ENCODE measurements at places on chromosomes 4 and X.

DNA sequence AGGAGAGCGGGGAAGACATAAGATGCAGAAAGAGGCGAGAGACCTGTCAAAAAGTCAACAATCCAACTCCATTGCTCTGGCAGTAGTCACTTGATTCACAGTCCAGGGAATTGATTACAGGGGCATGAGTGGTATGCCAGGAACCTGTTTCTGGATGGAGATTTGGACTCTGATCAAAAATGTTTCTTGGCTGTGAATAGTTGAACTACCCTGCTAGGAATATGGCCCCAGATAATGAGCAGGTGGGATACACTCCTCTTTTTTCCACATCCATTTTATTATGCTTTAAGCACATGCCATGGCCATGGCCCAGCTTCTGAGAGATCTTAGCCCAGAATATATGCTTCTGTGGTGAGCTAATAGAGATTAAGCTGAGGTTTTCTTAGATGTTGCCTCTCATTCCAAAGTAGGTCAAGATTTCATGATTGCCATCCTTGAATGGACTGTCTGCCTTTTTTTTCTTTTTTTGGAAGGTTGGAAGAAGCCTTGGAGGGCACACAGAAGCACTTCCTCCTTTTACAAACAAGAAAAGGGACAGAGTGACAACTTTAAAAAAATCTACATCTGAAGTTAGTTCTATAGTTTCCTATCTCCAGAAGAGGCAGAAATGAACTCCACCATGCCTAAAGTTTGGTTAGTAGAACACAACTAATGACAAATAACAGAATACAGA is 121.9 kb downstream of the KIT start:
- no peak for DNase-seq

- DNase-seq = no peak
Measured at GRCh38 chr4:121977251-121978171, 25.7 kb upstream of the TRPC3 start.

GRCh38 chrX:311156-312129 is 7.2 kb downstream of the GTPBP6 start:
- DNase-seq = no peak

DNA sequence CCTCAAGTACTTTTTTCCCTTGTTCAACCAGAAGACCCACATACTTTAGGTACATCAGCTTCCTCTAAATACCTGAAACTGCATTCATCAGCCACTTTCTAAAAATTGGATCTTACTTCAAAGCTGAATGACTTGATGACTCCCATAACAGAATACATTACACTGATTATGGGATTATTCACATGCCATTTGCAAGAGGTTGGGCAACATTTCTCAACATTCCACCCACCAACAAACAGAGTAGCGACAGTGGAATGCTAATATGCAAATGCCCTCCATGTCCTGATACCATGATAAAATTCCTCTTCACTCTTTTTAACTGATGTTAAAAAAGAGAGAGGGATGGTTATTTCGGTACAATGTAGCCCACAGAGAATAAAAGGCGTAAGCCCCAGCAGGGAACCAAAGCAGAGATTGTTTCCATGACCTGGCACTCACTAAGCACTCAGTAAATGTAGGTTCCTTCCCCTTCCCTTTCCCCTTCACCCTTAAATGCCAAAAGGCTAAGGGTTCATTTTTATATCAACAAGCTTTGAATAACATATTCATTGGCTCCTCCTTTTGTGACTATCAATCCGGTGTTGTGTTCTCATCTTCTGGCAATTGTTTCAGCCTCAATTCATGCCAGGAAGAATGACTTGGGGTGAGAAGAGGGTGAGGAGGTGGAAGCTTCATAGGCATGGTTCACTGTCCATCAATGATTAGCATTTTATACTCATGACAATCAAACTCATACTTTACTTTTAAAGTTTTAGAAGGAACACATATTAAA is 317.2 kb downstream of the DHX15 start:
- DNase-seq = no peak

GRCh38 chrX:18146954-18147353 is 73.7 kb downstream of the BEND2 start:
- DNase-seq = no peak

GRCh38 chr4:177393236-177393635 is 49.0 kb downstream of the AGA start:
- no peak for DNase-seq

DNA sequence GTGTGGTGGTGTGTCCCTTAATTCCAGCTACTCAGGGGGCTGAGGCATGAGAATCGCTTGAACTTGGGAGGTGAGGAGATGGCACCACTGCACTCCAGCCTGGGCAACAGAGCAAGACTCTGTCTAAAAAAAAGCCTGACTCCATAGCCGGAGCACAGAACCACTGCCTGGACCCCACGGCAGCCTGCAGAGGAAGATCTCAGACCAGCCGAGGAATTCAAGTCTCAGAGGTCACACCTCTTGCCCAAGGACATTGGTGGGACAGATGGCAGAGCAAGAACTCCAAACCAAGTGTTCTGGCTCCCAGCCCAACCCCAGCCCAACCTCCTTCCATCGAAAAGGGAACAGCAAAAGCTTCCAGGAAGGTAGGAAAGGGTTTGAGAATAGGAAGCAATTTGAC is 70.8 kb downstream of the SMIM20 start:
- DNase-seq = no peak

DNA sequence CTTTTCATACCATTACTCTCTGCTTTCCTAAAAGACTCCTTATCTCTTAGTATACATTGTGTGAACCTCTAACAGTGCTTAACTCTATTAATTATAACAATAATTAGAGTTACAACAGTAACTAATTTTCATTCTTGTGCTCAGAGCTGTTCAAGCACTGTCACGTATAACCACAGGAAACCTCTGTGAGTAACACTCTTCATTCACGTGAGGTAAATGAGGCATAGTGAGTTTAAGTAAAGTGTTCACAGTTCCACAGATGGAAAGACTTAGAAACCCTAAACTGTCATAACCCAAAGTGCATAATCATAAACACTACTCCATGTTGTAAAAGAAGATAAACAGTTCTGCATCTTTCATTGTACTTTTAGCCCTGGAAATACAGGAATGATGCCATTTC is 222.4 kb downstream of the CCSER1 start:
- DNase-seq = no peak

- no peak for DNase-seq
Measured at GRCh38 chr4:66585767-66586166, 915.5 kb upstream of the EPHA5 start.

- DNase-seq = no peak
Measured at GRCh38 chrX:75781611-75782010, 3.4 kb downstream of the MAGEE2 start.

DNA sequence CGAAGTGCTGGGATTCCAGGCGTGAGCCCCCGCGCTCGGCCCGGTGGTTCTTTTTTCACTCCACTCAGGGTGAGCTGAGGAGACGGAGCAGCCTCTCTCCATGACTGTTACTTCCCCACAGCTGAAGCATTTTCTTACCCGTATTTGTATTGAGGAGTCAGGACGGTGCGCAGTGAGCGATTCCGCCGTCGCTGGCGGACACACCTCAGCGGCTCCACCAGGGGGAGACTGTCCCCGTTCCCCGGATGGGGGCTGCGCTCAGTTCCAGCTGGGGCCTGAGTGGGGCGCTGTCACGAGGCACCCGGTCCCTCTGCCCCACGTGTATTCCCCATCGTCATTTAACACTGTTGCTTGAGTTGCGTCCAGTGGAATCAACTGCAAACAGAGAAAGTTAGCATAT is 844.0 kb upstream of the FRG1 start:
- no peak for DNase-seq

DNA sequence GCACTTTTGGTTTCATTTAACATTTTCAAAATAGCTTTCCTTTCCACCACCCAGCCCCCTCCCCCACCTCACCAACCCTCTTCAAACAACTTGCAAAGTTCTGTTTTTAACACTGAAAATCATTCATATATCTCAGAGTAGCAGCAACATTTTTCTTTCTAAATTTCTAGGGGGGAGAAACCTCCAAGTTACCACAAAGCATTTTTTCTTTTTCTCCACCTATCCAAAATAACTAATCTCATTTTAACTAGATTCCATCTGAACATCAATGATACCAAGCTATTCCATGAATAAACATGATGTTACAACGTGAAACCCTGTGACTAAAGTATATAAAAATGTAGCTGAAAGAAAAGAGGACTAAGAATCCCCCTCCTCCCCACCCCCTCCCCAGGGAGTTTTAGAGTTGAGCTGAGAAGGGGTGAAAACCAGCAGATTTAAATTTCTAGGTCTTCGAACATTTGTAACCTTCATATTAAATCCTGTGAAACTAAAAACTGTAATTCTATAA is 5.2 kb downstream of the LDB2 start:
- no peak for DNase-seq

GRCh38 chr4:17690898-17691297 is 76.5 kb downstream of the MED28 start:
- DNase-seq = no peak

GRCh38 chrX:124373348-124373747 is 27.0 kb downstream of the SH2D1A start:
- DNase-seq = no peak

DNA sequence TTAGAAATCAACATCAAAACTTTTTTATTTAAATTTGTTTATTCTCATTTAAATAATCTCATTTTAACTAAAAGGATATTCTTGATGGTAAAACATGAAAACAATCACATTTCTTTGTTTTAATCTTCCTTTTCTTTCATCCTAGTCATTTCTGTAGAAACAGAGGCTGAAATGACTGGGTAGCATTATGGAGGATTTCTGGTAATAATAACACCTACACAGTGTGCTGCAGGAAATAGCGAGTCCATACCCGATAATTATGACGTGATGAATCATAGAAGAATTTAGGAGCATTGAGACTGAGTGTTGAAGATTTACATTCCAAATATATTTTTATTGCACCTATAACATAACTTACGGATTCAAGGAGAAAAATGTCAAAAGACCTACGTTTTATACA is 31.4 kb upstream of the BBS12 start:
- no peak for DNase-seq

- DNase-seq = no peak
Measured at GRCh38 chrX:150577174-150577573, 8.8 kb downstream of the MTM1 start.

DNA sequence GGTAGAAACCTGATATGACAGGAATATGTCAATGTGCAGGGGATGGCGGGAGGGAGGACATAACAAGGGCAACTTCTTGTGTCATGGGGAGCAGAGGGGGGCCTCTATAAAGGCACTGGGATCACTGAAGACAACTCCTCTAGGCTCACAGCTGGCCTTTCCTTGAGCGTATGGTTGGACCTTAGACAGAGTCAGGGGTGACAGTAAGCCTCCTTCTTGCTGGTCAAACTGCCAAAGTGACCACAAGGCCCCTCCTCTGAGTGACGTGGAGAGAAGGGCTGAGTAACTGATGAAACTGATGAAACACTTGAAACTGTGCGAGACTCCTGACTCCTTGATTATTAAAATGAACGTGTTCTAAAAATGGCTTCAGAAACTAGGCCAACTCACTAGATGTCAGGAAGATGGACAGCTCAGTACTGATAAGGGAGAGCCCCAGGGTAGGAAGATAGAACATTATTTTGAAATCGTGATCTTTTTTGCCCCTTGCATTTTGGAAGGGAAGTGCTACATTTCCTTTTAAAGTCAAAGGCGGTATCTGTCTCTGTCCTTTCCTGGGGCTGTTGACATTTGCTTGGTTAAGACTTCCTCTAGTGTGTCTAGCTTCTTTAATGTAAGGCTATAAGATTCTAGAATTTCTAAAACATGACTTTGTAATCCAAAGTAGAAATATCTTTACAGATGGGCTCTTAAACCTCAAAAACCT is 1.6 kb downstream of the RAB33A start:
- DNase-seq = no peak

DNA sequence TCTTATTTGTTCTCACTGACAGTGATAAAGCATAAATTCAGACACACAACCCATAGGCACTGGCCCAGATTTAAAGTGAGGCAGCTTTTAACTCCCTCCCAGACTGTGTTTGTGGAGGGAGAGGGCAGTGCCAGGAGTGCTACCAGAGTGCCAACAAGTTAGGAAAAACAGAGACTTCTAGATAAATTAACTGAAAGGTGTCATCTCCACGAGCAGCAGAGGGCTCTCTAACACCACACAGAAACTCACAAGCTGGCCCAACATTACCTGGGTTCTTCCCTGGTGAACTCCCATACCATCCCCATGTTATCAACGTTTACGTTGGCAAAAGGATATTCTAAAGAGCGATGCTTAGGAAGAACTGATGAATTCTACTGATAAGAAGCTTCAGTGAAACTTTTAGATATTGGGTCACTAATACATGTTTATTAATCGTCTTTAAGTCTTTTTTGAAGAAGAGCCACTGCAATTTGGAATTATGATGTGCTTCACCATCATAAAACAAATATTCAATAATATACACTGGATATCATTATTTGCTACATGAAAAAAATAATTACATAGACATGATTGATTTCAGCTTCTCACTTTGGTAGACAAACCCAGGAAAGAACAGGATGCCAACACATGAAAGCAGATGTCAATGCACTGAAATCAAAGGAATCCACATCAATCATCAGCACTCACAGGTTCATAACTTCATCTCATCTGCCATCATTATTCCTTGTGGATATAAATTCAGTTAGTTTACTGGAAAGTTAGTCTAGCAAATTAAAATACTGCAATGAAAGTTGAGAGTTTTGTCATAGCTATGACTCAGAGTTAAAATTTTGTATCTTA is 121.2 kb upstream of the NAP1L5 start:
- peak; percentile 52 for DNase-seq

GRCh38 chrX:29435396-29435795 is 780.0 kb upstream of the MAGEB2 start:
- no peak for DNase-seq

GRCh38 chrX:79084923-79085322 is 59.6 kb upstream of the GPR174 start:
- DNase-seq = no peak

DNA sequence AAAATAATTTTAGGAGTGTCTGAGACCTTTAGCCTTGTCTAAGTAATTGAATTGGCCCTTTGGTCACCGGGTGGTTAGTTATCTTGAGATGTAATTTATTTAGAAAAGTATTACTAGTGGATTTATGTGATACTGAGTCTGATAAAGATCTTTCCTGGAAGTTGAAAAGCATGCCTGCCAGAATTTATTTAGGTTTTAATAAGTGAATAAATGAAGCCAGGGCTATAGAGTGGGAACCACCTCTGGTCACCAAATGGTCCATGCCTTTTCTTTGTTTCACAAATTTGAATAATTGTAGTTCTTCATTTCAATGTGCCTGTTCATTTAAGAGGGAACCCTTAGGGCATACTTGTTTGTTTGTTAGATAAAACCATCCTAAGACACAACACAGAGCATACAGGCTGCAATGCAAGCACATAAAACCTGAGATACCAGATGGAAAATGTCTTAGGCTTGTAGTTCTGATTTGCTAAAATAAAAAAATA is 627.8 kb downstream of the ADGRL3 start:
- no peak for DNase-seq

- no peak for DNase-seq
Measured at GRCh38 chrX:115719171-115719570, 158.2 kb downstream of the PLS3 start.

DNA sequence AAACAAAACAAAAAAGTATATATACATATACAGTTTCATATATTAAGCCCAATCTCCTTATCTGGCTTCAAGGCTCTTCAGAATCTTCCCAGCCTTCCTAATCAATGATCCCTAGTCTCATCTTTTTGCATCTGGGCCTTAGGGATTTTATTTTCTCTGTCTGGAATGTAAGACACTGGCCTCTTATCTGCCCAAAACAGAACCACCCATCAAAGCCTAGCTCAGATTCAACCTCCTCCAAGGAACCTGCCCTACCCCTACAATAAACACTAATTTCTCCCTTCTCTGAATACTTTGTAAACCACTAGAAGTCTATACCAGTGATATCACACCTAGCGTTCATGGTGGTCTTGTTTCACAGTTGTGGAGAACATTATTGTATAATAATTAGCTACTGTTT is 23.2 kb upstream of the GAB1 start:
- DNase-seq = no peak

Data from SHP77 (cell line).